Activated CD8-positive, alpha-beta memory T cell treated with anti-CD3 and anti-CD28 coated beads for 1 hour (primary cell): ENCODE measurements at places on chromosomes 13 and 19.

GRCh38 chr13:84487752-84488151, 605.5 kb upstream of the SLITRK1 start:
- DNase-seq: no peak

- no peak for DNase-seq
Measured at GRCh38 chr13:22017226-22017625, 346.4 kb downstream of the FGF9 start.

GRCh38 chr19:996051-996838, 4.0 kb upstream of the GRIN3B start:
- DNase-seq: peak; percentile 37

- no peak for DNase-seq
Measured at GRCh38 chr13:97308735-97309429, 86.7 kb downstream of the MBNL2 start.

DNA sequence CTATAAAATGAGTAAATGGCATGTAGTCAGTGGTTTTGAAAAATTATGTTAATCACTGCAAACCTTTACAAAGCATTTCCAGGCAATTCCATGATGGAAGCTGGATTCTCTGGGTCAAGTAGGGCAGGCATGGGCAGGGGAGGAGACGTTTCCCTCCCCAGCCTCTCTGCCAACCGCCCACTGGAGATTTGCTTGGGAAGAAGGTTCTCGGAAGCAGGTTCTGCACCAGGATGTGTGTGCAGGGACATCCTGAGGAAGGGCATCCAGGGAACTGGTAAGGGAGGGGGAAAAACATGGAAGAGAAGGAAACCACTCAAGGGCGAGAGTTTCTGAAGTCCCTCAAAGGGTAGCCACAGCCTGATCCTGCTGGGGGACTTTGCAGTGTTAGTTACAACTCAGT, 469.1 kb downstream of the TSHZ3 start:
- DNase-seq: no peak
